ENCODE measurements at places on chromosomes 4 and X. TPM values are rescaled to one million over a fixed set of nuclear protein-coding genes. Genes with fewer than 3 reads are reported as not detected.

DNA sequence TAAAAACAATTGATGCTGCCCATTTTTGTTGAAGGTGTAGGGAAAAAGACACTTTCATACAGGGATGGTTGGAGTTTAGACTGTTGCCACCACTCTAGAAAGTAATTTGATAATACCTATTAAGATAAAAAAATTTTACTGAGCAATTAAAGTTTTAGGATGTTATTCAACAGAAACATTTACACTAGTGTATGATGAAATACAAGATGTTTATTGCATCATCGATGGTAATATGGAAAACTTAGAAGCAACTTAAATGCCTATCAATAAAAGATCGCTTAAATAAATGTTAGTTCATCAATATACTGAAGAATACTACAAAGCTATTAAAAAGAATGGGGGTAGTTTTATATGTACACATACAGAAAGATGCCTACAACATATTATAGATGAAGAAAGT is 9.2 kb upstream of the VSIG4 start:
- no peak for DNase-seq

DNA sequence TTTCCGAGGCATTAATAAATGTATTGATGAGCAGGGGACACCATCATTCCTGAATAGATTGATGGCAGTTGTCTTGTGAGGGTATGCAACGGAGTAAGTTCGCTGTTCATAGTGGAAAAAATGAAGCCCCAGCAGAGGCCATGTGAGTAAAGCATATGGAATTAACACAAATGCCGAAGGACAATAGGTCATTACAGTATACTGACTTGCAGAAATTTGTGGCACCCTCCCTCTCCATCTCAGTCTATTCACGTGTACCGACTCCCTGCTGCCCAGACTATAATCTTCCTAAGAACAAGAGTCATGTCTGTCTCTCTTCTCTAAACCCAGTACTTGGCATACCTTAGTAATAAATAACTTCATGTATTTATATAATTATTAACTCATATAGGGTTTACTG is 47.1 kb upstream of the PCDH10 start:
- DNase-seq, result no peak

GRCh38 chr4:93063325-93063724 is 759.6 kb downstream of the GRID2 start:
- no peak for DNase-seq

- no peak for DNase-seq
Measured at GRCh38 chrX:119206203-119206602, 29.9 kb upstream of the PGRMC1 start.

GRCh38 chr4:173807347-173807746 is 277.3 kb upstream of the HAND2 start:
- peak; percentile 12 for DNase-seq

DNA sequence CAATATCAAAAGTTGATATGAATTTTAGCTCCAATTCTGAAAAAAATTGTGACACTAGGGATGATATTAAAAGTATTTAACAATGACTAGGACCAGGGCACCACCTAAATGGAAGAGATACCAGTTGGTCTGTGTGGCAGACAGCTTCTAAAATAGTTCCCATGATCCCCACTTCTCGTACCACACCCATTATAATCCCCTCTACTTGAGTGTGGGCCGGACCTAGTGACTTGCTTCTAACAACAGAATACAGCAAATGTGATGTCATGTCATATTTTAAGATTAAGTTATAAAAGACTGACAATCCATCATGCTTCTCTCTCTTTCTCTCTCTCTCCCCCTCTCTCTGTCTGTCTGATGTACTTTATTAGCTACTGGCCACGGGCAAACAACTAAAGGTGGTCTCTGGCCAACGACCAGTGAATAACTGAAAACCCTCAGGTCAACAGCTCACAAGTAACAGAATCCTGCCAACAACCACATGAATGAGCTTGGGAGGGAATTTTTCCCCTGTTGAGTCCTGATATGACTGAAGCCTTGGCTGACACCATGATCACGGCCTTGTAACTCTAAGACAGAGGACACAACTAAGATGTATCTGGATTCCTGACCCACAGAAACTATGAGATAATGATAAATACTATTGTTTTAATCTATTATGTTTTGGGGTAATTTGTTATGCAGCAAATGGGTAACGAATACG is 34.4 kb downstream of the FAM13A start:
- no peak for DNase-seq

DNA sequence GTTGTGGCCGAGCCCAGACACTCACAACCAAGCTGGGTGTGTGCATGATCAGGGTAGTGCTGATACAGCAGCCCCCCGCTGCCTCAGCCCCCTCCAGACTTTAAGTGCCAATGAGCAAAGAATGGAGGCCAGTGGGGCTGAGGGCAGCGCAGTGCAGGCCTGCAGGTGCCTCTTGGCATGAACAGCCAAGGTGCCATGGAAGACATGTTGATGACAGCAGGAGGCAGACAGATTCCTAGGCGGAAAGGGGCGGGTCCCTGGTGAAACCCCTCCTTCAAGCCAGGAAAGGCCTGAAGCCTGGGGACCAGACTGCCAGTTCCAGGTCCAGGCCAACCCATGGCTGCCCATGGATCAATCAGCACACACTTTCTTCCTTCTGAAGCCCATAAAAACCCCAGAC is 253.3 kb upstream of the ETNPPL start:
- no peak for DNase-seq

DNA sequence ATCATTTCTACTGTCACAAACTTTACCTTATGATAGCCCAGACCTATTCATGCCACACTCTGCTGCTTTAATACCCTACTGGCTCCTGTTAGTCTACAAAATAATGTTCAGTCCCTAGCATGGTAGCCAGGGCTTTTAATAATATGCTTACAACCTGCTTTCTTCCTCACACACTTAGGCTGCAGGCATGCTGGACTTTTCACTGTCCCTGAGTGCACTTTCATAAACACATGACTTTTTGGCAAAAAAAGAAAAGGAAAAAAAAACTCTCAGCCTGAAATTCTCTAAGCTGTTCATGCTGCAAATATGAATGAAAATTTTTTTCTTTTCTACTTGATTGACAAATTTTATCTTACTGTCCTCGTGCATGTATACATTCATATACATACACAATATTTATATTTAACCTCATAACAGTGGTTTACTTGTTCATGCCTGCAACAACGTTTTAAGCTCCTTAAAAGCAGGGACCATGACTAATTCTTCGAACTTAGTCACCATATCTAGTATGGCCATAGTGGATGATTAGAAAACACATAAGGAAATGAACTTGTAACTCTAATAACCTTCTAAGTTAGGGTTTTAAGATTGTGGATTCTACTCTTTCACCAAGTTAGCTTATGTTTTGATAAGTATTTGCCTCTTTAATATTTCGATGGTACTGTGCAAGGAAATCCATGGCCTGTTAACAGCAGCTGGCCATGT is 229.5 kb downstream of the SPCS3 start:
- DNase-seq, result no peak

DNA sequence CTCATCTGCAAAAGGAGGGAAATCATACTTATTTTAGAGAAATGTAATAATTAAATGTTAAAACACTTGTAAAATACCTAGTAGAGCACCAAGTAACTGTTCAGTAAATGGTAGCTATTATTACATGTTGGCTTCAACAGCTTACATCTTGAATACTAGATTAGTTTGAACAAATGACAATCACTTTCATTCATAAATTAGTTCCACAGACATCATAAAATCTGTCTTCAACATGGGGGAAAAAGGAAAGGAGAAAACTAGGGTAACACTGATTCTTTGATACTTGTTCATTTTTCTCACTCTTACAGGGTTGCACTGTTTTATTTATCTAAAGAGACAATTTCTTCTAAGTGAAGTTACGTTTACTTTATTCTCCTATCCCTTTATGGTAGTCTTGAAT is 51.7 kb downstream of the CHM start:
- DNase-seq, result no peak

GRCh38 chrX:138519296-138519695 is 192.2 kb downstream of the FGF13 start:
- no peak for DNase-seq

The ANTXR2 gene
- total RNA-seq, result 163 TPM

The TMPRSS11B gene
- total RNA-seq, result not detected

The DDX60 gene
- 19.6 TPM for total RNA-seq

The PYURF gene
- 56.7 TPM for total RNA-seq

All from mucosa of gallbladder (tissue), 1 donor.